Effector memory CD4-positive, alpha-beta T cell (primary cell): ENCODE measurements at places on chromosomes 7 and 10.
A peak's percentile ranks its signal among the peaks of the same experiment; 100 is the strongest.

DNA sequence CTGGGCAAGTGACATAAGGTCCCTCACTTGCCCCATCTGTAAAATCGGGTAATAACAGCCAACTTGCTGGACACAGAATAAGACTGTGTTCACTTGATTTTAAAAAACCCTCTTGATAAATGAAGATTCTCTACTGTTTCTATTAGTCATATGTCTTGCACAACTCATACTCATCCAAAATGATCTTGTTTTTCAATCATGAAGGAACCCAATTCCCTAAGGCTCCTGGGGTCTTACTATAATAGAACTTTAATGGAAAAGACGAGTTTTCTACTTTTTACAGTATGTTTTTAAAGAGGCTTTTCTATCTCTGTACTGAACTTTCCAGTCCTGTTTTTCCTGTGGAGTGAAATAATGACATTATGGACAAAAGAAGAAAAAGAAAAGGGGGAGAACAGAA lies 103.8 kb downstream of the ARID5B start:
- H3K36me3 ChIP-seq, result no peaks in the 10 kb centered on the region
- no peak for DNase-seq
- no peaks in the 10 kb centered on the region for H3K4me1 ChIP-seq
- H3K27me3 ChIP-seq, result no peaks in the 10 kb centered on the region
- no peak overlapping the region for H3K4me3 ChIP-seq
- H3K27ac ChIP-seq, result no peak overlapping the region

DNA sequence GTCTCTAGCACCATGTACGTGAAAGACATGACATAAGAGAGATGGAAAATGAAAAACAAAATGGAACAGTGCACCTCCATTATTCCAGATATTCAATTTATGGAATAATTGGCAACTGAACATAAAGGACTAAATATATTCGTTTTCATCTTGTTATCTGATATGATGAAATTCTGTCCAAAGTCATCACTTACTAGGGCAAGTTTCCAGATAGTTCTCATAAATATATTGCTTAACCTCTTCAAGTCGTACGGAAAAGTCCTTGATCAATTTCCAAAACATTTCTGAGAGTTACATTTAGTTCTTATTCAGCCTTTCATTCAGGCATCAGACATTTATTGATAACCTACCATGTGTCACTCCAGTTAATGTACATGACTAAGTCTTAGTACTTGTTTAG lies 185.2 kb downstream of the HGF start:
- H3K4me1 ChIP-seq, result no peaks in the 10 kb centered on the region
- no peak overlapping the region for H3K4me3 ChIP-seq
- no peaks in the 10 kb centered on the region for H3K36me3 ChIP-seq
- DNase-seq, result no peak

DNA sequence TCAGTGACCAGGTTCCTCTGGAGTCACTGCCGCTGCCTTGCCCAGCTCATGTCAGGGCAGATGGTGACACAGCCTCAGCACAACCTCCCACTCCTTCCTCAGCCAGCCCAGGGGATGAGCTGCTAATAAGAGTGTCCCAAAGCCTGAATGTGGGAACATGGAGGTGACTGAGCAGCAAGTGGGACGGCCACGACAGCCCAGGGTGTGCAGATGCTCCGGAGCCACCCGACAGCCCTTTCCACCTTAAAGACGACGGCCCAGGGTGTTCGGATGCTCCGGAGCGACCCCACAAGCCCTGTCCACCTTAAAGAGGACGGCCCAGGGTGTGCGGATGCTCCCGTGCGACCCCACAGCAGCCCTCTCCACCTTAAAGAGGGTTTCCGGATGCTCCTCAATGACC lies 89.2 kb downstream of the DIP2C start:
- no peak for DNase-seq
- H3K27ac ChIP-seq, result no peak overlapping the region
- no peaks in the 10 kb centered on the region for H3K36me3 ChIP-seq
- no peak overlapping the region for H3K4me3 ChIP-seq
- no peaks in the 10 kb centered on the region for H3K4me1 ChIP-seq

- no peak for DNase-seq
- no peaks in the 10 kb centered on the region for H3K36me3 ChIP-seq
- H3K4me3 ChIP-seq, result no peak overlapping the region
- H3K27ac ChIP-seq, result no peak overlapping the region
- no peaks in the 10 kb centered on the region for H3K4me1 ChIP-seq
These were observed 5.3 kb downstream of the PPP1R3C start for GRCh38 chr10:91627344-91628102.

- H3K4me3 ChIP-seq, result no peak overlapping the region
- no peak for DNase-seq
- H3K36me3 ChIP-seq, result no peaks in the 10 kb centered on the region
These were observed 694.1 kb downstream of the ANKRD7 start for GRCh38 chr7:118918556-118918955.

DNA sequence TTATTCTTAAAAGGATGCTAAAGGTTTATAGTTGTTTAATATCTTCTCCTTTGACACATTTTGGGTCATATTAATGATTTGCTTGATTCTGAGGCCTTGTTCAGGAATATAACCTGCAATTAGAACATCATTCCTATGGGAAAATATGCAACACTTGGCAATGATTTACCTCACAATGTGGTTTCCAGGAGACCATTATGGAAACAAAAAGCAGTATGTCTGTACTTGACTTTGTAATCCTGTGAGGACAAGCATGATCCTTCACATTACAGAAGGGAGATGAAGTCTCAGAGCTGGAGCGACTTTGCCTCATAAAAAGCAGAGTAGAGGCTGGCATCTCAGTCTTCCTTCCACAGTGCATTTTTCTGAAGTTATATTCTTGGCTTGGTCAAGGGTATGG lies 57.0 kb upstream of the CDCA7L start:
- no peak for DNase-seq
- H3K4me1 ChIP-seq, result no peaks in the 10 kb centered on the region
- no peaks in the 10 kb centered on the region for H3K36me3 ChIP-seq

GRCh38 chr10:94097656-94098055 lies 103.9 kb downstream of the PLCE1 start:
- H3K27ac ChIP-seq, result no peak overlapping the region
- no peaks in the 10 kb centered on the region for H3K4me1 ChIP-seq
- H3K4me3 ChIP-seq, result no peak overlapping the region
- DNase-seq, result no peak

DNA sequence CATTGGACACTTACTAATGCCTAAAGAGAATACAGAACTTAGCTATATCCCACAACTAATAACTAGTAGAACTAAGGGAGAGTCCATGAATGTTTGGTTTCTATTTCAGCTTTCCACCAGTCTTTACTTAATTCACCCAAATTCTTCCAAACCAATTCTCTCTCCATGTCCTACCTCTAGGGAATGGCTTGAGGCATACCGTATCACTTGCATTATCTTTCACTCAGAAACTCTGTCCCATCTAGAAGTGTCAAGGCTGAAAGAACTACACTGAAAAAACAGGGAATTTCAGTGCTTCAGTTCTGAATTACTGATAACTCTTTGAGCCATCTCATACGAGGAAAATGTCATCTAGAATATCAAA lies 758 bp downstream of the TMEM168 start:
- peak overlapping the region; percentile 96 for H3K4me3 ChIP-seq
- H3K27me3 ChIP-seq, result no peaks in the 10 kb centered on the region
- H3K4me1 ChIP-seq, result peaks cover 9% of the 10 kb centered on the region
- peak overlapping the region; percentile 75 for H3K27ac ChIP-seq
- DNase-seq, result no peak
